ELR (cell line): ENCODE measurements at places on chromosomes 2 and 18.

- peak; percentile 91 for DNase-seq
Observed at GRCh38 chr18:22977847-22978701, 44.9 kb downstream of the RBBP8 start.

GRCh38 chr2:226903179-226903578 is 67.3 kb downstream of the RHBDD1 start:
- DNase-seq: peak; percentile 94

DNA sequence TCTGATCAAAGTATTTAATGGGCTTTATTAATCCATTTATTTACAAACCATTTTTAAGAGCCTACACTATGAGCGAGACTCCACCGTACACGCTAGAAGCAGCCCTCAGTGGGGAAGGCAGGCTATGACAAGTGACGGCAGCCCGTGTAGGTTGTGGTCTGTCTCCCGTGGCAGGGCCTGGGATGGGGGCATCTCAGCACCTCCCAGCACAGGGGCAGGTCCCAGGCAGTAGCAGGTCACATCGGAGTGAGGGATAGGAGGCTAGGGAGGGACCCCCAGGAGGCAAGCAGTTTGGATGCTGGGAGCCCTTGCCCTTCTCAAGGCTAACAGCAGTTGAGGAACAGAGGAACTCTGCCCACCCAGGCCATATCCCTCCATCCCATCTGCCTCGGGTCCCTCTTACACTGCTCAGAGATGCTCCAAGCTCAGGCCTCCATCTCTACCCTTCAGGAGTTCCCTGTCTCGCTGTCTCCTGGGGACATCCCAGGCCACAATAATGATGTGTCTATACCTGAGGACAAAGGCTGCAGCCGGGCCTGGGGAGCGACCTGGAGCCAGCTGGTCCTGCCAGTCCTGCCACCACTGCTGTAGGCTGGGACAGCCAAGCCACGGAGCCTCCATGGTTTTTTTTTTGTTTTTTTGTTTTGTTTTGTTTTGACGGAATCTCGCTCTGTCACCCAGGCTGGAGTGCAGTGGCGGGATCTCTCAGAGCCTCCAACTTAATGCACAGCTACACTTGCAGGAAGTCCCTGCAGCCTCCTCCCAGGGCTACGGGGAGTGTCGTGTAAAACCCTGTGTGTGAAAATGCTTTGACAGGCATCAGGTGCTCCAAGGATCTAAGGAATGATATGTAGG is 92.0 kb downstream of the NDUFA10 start:
- DNase-seq: no peak

DNA sequence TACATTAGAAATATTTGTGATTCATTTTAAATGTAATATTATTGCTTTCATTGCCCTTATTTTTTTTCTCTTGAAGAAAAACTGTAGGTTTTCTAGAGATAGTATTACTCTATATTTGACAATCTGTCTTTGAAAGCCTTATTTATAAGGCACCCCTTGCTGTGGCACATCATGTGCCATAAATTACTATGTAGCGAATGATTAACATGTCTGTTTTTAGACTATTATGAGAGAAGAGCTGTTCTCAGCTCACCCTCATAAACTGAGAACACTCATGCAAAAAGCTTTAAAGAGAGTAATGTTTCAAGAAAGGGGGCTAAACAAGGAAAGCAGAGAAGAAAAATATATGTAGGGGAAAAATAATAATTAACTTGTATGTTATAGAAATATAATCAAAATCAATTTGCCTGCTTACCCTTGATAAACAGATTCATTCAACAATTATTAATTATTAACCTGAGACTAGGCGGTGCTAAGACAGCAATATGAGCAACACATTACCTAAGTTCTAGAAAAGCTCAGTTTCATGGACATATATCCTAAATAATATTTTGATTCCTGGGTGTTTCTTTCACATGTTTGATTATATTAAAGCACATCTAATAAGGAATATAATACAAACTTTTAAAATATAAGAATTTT is 69.0 kb downstream of the RAB3GAP1 start:
- DNase-seq: no peak

- peak; percentile 62 for DNase-seq
Observed at GRCh38 chr2:102439065-102439695, 16.2 kb downstream of the IL18RAP start.

GRCh38 chr18:29928081-29928480 is 1114.5 kb downstream of the DSC3 start:
- DNase-seq: no peak

GRCh38 chr18:13563390-13563805 is 163.0 kb downstream of the FAM210A start:
- no peak for DNase-seq

GRCh38 chr2:189858291-189858690 is 74.0 kb downstream of the PMS1 start:
- no peak for DNase-seq

GRCh38 chr2:47602996-47603395 is 179.9 kb upstream of the MSH6 start:
- DNase-seq: peak; percentile 8

DNA sequence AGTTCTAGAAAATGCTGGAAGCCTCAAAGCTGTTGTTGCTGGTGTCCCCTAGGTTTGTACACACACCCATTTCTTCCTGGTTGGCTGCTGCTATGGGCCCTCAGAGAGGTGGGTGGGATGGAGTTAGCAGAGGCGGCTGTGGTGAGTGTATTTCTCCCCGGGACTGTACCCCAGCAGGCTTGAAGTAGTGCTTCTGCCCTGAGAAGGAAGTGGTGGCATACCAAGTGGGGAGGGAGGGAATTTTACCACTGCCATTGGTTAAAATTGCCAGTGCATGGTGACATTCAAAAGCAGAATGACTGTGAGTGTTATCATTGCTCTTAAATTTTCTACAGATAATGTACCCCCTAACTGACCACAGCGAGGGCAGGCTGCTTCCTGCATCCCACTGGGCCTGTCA is 125.6 kb upstream of the CAPN13 start:
- no peak for DNase-seq

- DNase-seq: peak; percentile 60
Observed at GRCh38 chr2:95158891-95159619, 593 bp downstream of the ZNF514 start.

DNA sequence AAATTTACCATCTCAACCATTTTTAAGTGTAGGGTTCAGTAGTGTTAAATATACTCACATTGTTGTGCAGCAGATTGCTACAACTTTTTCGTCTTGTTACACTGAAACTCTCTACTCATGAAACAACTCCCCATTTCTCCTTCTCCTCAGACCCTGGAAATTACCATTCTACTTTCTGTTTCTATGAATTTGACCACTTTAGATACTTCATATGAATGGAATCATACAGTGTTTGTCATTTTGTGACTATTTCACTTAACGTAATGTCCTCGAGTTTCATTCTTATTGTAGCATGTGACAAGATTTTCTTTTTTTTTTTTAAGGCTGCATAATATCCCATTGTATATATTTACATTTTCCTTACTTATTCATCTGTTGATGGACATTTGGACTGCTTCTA is 203.8 kb downstream of the PLCL1 start:
- DNase-seq: no peak

DNA sequence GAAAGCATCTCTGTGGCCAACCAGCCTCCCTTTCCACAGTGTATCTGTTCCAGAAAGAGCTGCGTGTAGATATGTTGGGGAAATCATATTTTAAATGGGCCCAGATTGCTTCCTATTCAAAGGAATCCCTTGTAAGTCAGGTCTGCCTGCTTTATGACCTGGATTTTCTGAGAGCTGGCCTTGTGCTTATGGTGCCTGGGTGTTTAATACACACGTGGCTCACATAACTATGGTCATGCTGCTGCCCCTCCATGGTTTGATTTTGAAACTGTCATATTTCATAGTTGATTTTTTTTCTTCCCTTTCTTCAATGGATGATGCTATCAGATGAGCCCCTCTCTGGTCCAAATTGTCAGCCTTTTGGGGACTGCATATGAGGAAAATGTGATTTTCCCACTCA is 111.5 kb upstream of the CNGA3 start:
- no peak for DNase-seq

GRCh38 chr2:129490641-129491040 is 488.8 kb upstream of the RAB6C start:
- no peak for DNase-seq

GRCh38 chr2:11250400-11251196 is 93.8 kb downstream of the ROCK2 start:
- peak; percentile 31 for DNase-seq

DNA sequence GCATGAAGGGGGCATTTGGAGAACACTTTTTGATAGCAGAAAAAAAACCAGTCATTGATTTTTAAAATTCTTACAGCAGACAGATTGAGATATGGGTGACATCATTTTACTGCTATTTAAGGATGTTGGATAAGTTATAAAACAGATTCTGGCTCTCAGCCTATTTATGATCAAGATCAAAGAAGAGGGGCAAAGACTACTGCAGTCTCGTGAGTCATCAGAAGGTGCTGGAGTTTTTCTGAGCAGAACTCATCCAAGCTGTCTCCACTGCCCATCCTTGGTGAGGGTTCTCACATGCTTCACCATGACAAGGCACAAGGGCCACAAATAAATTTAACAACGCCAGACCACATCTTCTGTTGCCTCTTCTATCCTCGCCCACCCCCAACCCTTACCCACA is 58.8 kb downstream of the ST6GAL2 start:
- no peak for DNase-seq

- DNase-seq: no peak
Observed at GRCh38 chr2:172951554-172951953, 124.1 kb upstream of the MAP3K20 start.

GRCh38 chr18:79489899-79490625 is 94.3 kb downstream of the NFATC1 start:
- DNase-seq: no peak

- no peak for DNase-seq
Observed at GRCh38 chr2:178700136-178700535, 107.1 kb downstream of the TTN start.

DNA sequence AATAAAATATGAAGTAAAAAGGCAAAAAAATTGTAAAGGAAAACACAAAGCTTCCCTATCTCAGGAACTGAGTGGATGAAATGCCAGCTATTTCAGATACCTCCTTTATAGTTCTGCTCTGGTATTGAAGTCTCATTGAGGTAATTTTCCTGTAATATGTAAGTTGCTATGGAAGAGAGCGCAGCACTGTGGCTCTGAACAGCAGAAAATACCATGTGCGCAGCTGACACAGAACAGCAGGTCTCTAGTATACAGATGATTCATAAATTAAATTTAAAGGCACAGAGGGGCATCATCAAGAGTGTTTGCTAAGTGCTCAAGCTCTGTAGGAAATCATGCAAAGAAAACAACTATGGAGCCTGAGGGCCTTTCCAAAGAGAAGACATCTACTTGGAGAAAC is 315.3 kb upstream of the CDH7 start:
- no peak for DNase-seq

GRCh38 chr18:65287652-65288051 is 463.2 kb upstream of the CDH7 start:
- no peak for DNase-seq

GRCh38 chr2:95059656-95060370 is 34.3 kb downstream of the MAL start:
- no peak for DNase-seq

- DNase-seq: peak; percentile 42
Observed at GRCh38 chr18:49747876-49748275, 65.5 kb downstream of the ACAA2 start.

GRCh38 chr2:118994778-118995177 is 52.8 kb downstream of the MARCO start:
- DNase-seq: no peak

DNA sequence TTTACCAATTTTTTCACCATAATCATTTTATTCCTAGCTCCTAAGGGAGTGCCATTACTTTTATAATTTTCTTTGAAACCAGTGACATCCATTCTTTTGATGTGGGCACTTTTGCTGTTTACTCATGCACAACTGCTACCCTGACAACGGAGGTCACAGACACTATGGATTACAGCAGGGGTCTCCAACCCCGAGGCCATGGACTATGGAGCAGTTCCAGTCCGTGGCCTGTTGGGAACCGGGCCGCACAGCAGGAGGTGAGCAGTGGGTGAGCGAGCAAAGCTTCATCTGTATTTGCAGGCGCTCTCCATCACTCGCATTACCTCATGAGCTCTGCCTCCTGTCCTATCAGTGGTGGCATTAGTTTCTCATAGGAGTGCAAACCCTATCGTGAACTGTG is 34.6 kb downstream of the PRPF40A start:
- DNase-seq: no peak

- DNase-seq: no peak
Observed at GRCh38 chr2:234393354-234393753, 103.5 kb downstream of the ARL4C start.

GRCh38 chr2:42562474-42563144 is 5.8 kb upstream of the MTA3 start:
- DNase-seq: no peak

DNA sequence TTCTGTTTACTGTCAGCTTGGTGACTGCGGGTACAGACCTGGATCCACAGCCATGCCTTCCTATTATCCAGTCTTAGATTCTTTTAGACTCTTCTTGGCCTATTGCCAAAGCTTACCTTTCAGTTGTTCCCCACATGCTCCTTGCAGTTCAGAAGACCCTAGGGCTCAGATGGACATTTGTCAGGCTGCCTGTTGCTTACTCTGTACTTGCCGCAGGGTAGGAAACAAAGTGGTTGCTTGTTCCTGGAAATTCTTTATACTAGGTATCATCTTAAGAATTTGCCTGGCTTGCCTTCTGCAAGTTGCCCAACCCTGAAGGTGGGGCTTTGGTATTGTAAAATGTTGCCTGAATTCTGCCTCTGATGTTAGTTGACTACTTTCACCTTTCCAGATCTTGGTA is 24.4 kb downstream of the CD28 start:
- DNase-seq: no peak

DNA sequence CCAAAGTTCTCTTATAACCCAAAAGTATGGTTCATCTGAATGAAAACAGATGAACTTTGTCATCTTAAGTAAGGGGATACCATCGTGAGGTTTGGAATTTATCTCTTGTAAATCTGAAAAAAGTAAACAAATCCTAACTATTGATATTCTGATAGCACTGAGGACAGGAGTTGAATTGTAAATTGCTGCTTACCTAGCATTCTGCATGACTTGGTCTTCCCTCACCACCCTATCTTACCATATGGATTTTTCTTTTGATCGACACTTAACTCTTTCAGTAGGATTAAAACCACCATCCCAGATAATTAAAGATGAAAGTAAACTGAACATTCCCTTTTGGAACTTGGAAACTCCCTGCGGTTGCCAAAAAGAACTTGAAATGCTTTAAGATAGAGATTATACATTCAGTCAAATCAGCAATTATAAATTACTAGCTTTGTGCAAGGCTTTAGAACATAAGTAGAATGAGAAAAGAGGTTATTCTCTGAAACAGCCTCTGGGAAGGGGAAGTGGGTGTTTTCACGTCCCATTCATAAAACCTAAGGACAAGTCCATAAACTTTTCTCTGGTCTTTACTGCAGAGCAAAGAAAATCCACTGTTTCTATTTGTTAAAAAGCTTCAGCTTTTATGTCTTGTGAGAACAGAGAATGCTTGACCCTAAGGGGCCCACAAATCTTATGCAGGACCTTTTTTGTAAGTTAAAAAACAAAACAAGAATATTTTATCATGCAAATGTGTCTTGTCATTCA is 49.7 kb upstream of the ZNF397 start:
- no peak for DNase-seq

- no peak for DNase-seq
Observed at GRCh38 chr18:1499265-1499664, 594.6 kb downstream of the ADCYAP1 start.
